HS-5 (cell line): ENCODE measurements at places on chromosomes 1 and 21.

GRCh38 chr1:7224644-7225043 lies 439.4 kb downstream of the CAMTA1 start:
- DNase-seq: no peak

DNA sequence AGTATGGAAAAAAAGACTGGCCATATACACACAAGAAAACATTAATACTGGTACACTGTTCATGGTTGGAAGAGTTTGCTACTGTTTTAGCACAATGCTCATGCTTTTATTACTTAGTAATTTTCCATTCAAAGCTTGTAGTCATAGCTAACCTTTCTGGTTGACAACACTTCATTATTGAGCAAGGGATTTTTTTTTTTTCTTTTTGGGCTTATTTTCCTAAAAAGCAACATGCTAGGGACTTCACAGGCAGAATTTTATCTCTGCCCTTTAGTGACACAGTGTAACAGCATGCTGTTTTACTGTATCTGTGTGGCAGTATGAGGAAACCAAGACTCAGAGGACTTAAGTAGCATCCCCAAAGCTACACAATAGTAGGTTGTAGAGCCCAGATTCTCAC lies 58.5 kb downstream of the FGGY start:
- DNase-seq: no peak

DNA sequence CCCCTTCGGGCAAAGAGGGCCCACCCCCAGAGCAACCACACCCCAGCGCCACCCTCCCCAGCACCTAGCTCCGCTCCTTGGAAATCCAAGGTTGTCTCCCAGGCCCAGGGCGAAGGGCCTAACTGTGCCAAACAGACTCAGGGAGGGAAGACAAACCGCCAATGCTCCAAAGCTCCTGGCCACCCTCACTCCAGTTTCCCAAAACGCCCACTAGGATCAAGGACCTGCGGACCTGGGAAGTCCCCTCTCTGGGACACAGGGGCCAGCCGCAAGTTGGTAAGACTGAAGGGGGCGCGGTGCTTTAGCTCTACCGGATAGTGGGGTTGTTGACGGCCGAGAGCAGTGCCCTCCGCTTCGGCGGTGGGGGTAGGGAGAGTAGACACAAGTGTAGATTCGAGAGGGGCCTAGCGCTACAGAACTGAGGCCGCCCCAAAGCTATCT lies 581 bp downstream of the IRF6 start:
- no peak for DNase-seq

GRCh38 chr1:29861922-29862321 lies 625.6 kb downstream of the PTPRU start:
- DNase-seq: no peak

DNA sequence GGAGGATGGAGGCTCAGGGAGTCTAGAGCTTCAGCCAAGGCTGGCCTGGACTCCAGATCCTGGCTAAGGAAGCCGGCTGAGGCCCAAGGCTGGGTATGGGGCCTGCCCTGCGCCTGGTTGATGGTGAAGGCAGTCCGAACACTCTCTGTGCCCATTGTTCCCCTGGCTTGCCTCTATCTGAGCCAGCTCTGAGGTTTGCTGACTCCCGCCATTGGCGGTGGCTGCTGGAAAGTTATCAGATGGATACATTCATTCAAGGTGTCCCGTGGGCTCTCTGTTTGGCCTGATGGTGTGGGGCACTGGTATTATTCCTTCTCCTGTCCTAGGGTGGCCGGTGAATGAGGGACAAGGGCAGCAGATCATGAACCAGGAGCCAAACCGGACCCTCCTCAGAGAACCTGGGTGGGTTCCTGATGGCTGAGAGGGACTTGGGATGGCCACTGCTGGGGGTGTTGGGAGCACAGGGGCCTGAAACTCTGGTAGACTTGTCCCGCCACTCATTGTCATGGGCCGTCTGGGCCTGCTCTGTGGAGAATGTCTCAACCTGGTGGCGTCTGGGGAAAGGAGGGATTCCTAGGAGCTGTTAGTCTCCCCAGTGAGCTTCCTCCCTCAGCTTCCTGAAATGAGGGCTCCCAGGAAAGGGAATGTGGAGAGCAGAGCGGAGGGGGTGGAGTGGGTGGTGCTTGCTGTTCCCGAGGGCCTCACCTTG lies 22.2 kb downstream of the SLC26A9 start:
- DNase-seq: no peak

DNA sequence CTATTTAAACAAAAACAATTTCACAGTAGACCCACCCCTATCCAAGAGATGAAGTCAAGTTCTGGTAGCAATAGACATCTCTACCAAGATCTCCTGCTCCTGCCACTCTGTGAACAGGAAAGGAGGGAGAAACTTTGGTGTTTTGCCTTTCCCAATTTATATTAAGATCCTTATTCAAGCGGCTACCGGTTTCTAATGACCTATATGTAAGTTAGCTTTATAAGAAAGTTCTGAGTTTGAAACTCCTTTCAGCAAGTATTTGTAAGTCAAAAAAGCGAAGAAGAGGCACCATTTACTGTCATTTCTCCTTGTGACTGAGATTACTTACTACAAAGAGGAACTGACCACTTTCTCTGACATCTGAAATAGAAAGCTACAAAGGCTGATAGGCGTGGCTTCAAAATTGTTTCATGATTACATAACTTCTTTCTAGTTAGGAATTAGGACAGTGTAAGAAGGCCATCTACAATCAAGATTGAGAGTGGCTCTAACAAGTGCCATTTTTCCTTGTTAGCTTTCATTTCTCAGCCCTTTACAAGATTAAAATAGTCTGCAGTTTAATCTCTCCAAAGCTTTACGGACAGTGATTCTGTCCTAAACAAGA lies at the start of gene MNDA:
TSS of gene MNDA (plus strand) at position 448 of the 604 bp plus-strand sequence. CDS start 10,803 bp downstream, outside the sequence.
- no peak for DNase-seq

DNA sequence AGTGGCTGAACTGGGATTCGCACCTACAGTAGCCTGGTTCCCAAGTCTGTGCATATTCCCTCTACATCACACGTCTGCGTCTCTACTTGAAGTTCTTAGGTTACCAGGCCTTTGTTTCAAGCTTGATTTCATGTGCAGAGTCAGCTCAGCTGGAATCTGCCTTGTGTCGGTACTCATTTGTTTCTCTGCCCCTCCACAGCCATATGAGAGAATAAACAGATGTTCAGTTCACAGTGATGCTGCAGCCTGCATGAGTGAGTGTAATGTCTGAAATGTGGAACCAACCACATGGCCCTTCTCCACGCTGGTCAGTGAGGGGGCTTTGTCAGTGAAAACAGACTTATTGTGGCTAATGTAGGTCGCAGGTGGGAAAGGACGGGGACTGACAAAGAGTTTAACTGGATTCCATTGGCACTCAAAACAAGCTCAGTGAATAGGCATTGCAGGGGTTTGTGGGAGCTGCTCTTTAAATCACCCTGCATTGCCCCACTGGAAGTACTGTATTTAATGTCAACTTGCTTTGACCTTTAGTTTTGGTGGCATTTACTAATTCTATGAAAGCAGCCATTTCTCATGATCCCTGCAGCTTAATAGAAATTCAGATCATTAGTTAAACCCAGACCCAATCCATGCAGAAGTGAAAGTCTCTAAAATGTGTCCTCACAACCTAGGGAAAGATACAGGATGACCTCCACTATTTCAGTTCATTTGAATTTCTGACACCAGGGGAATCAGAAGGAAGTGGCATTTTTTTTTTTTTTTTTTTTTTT lies 136.4 kb upstream of the FAM78B start:
- DNase-seq: no peak

DNA sequence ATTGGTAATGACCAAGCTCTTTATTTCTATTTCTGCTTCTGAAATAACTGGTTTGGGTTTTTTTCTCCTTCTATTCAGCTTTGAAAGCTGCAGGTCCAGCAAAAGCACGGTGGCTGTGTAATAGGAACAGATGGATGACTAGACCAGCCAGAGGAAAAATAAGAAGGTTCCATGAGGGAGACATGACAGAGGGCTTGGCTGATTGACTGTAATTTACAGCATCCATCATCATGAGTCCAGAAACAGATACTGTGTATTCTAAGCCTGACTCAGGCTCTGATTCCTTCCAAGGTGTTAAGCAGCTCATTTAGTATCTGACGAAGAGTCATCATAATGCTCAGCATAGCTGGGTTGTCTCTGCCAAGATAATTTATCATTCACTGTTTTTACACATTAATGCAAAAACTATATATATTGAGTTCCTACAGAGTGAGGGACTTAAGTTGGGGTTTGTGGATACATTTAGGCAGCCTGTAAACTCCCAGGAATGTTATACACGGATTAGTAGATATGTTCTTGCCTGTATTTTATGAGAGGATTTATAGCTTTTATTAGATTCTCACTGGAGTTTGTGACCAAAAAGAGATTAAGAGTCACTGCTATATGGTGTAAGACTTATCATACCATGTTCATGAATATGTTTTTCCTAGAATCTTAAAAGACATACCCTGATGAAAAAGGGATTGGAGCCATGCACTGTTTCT lies 72.6 kb downstream of the SGIP1 start:
- DNase-seq: no peak

DNA sequence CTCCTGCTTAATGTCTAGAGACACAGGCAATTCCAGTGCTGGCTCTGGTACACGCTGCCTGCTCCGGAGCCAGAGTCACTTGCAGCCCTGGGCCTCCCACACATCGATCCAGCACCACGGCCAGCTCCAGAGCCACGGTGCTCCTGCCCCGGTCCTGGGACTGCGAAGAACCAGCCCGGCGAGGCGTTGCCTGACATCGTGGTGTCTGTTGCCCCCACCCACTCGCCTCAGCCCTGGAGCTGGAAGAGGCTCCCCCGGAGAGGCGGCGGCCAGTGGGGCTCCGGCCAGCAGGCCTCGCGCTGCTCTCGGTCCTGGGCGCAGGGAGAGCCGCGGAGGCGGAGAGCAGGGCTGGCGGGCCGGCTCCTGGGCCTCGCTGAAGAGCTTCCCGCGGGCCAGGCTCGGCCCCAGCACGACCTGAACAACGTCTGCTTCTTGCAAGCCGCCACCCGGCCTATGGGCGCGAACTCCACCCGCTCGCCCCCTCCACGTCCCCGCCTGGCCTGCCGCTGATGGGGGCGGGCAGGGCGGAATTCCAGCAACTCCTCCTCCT lies 364.8 kb downstream of the CEP170 start:
- DNase-seq: no peak
